Right renal pelvis (tissue), 4 donors: ENCODE measurements at places on chromosomes 6 and 20.

GRCh38 chr6:56914798-56915658 lies 39.9 kb upstream of the BEND6 start:
- DNase-seq: no peak

GRCh38 chr6:147459780-147460179 lies 48.7 kb upstream of the SAMD5 start:
- no peak for DNase-seq

DNA sequence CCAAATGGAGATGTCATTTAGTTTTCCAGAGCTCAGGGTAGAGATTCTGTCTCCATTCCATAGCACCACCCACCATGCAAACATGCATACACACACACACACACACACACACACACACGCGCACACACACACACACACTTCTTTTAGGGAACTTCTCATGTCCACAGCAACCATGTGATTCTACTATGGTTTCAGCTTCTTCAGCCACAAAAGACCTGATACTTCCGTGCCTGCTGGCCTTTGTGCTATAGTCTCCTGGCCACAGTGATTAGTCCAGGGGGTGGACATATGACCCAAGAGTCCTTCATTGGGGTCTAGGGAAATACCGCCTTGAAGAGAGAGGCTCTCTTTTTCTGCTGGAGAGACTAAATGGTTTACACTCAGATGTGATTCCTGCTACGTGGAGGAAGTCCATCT lies 53.5 kb downstream of the CARMIL1 start:
- no peak for DNase-seq

DNA sequence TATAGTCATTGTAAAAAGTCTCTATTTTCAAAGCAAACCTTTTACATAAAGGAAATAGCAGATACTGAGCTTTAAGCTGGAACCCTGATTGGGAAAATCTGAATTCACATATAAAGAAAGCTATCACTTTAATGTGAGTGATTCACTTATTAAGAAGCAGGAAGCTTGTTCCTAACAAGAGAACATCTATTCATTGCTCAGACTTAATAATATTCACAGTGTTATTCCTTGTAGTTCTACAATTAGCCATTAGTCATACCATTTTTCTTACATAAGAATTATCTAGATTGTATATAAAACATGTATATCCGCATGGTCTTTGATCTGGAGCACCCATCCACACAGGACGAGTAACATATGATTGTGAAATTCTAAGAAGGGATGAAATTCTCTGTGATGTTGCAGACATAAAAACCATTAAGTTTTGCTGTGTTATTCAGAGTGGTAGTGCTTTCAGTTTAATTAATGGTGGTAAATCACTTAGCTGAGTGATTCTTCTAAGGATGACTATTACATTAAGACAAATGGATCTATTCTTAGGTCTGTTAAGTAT lies 71.1 kb upstream of the FOXQ1 start:
- DNase-seq: no peak

GRCh38 chr20:37986044-37986858 lies 47.0 kb downstream of the TTI1 start:
- no peak for DNase-seq

- DNase-seq: no peak
Observed at GRCh38 chr6:134564705-134565104, 246.8 kb upstream of the SGK1 start.

- DNase-seq: no peak
Observed at GRCh38 chr20:34691838-34692237, 12.3 kb upstream of the TP53INP2 start.

GRCh38 chr6:139597771-139598755 lies 223.6 kb upstream of the CITED2 start:
- peak; percentile 55 for DNase-seq

DNA sequence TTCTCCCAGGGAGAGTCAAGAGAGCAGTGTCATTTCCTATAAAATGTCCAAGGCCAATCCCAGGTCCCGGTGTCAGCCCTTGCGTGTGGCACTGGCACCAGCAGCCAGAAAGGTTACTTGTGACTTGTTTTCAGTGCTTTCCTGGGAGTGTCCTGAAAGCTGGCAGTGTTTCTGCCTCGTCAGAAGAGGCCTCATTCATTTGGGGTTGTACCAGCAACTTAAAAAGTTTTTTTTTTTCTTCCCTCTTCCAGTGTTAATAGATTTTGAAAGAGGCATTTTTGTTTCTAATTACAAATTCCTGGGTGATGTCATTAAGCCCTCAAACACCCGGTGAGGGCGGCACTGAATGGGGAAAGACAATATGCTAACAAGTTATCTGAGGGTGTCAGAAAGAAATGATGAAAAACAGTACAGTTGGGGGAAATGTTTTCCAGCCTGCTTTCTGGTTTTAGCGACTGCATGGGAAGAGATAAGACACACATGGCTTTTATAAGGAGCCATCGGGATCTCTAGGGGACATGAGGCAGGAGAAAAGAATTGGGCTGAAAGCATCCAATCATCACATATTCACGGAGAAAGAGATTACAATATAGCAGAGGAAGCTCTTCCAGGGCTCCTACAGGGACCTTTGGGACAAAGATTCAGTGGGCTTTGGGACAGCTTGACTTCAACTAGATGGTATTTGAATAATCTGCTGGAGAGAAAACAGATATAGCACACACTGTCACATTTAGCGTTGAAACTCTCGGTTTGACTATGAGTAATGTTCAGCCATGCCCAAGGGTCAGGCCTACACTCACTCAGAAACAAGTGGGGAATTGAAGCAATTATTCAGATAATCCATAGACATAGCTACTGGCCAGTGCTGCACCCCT lies 153.0 kb downstream of the BCAS1 start:
- DNase-seq: no peak

- DNase-seq: no peak
Observed at GRCh38 chr6:144757730-144758129, 472.6 kb downstream of the UTRN start.

DNA sequence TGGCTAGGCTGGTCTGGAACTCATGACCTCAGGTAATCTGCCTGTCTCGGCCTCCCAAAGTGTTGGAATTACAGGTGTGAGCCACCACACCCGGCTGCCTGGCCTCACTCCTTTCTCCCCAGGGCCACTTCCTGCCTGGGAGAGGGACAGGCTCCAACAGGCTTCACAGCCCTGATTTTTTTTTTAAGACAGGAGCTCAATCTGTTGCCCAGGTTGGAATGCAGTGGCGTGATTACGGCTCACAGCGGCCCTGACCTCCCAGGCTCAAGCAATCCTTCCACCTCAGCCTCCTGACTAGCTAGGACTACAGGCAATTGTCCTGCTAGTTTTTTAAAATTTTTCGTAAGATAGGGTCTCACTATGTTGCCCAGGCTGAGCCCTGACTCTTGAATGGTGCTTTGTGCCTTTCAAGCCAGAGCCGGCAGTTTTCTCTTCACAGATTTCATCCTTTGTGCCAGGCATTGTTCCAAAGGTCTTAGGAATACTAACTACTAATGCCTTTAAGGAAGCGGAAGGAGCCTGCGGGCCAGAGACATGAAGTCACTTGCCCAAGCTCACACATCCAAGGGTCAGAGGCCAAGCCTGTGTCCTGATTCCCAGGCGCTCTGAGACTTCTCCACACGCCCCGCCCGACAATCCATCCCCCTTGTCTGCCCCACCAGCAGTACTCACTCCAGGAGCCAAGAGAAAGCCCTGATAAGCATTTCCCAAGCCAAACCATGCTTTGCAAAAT lies 19.2 kb downstream of the CAPN11 start:
- DNase-seq: no peak

- DNase-seq: no peak
Observed at GRCh38 chr20:31515072-31515774, 981 bp downstream of the HM13 start.

- DNase-seq: no peak
Observed at GRCh38 chr6:159444056-159444760, 248.8 kb downstream of the SOD2 start.

DNA sequence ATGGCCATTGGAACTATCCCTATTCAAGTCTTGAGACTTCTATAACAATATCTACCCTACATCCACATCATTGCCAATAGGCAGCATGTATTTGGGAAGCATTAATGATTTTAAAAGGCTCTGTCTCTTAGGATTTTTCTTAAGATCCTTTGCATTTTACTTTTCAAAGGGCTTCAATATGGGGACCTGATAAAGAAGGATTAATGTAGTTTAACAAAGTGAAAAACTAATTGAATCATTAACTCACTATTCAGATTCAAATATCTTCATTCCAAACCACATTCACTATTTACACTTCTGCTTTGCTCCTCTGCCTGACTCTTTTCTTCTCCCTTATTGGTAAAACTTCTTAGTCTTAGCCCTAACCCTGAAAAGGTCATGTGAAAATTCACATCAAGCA lies 333.0 kb downstream of the EPHA7 start:
- DNase-seq: no peak

DNA sequence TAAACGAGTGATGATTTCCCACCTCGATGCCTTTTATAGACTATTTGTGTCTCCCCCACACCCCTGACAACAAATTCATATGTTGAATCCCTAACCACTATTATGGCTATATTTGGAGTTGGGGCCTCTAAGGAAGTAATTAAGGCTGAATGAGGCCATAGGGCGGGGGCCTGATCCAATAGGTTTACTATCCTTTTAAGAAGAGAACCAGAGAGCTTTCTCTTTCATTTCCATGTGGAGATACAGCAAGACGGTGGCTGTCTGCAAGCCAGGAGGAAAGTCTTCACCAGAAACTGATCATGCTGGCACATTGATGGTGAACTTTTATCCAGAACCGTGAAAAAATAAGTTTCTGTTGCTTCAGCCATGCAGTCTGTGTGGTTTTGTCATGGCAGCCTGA lies 38.9 kb upstream of the CLIC5 start:
- DNase-seq: no peak

DNA sequence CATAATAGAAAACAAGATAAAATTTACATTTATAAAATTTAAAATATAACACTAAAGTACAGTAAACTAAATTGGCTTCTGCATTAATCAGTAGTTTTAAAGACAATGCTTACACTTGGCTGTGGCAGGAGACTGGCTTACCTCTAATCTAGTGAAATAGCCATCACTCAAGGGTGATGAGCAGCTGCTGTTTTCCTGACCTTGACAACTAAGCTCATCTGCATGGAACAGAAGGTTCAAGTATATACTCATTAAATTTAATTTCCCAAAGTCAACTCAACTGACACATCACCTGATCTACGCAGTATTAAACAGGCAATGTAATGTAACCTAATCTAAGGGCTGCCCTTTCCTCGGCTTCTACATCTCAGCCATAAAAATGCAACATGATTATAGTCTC lies 14.5 kb downstream of the TMX4 start:
- no peak for DNase-seq

DNA sequence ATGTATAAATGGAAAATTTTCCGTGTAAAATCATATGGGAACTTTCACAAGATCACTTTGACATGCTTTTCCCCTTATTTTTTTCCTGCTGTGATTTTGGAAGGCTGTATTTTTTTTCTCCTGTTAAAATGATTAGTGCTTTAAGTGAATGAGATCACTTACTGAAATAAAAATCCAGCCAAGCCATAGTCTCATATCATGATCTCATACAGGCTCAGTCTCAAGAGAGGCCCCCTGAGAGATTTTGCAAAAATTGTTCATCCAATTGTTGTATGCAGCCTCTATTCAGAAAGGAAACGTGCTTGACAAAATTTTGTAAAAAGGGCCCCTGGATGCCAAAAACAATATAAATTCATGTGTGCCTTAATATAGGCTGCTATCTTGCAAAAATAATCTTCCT lies 528.2 kb downstream of the HDGFL1 start:
- no peak for DNase-seq

DNA sequence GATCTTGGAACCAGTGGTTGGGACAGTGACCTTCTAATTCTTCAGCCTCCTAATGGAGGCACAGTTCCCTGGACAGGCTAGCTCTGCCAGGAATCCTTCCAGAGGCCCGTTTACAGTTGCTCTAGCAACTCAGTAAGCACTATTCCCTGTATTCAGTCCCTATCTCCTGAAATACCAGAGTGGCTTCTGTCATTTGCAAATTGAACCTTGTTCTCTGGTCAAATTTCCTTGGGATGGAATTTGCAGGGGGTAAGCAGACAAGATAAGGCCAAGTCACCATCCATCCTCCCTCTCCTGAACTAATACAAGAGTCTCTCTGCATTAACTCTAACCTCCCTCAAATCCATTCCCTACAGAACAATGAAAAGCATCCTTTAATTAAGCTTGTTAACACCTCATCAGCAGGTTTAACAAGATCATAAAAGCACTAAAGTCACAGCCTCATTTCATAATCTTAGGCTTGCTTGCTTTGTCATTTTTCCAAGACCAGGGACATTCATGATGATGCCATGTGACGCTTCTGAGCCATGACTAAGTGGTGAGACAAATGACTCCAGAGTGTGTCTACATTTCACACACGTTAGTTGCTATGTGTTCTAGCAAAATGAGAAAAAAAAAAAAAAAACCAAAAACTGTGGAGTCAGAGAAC lies 37.1 kb downstream of the SLC22A23 start:
- DNase-seq: no peak

DNA sequence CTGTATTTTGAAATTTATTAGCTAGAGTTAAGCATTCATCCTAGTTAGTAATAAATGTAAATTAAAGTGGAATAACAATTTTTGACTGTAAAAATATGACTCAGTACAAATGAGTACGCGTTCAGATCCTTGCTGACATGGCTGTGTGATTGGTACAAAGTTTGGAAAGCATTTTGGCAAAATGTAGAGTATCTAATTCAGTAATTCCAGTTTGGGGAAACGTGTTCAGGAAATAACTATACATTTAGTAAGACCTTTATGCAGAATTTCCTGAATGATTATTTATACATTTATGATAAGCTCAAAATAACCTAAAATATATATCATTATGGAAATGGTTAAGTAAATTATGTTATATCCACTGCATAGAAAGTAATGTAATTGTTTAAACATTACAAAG lies 8.0 kb downstream of the VTA1 start:
- DNase-seq: no peak

DNA sequence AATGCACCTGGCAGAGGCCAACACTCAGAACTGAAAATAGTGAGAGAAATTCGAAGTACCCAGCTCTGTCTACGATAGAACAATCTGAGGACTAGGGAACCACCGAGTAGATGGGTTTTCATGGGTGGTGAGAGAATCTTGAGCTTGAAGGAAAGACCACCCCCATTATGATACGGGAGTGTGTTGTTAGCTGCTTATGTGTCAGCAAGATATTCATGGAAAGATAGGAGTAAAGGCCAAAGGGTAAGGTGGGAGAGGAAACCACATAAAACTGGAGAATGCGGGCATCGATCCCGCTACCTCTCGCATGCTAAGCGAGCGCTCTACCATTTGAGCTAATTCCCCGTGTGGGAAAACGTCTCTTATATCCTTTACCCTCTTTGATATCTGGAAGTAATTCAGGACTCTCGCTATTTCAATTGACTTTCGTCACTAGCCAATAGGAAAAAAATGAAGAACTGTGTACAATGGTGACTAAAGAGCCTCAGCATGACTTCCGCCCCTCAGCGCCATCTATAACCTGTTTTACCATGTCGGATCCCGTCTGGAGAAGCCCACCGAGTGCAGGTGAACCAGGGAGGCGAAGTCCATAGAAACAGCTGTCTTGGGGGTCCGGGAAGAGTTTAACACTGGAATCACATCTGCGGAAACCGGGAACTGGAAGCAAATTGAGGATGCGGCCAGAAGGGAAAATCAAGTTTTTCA lies 25.0 kb upstream of the ABT1 start:
- no peak for DNase-seq

GRCh38 chr20:5061213-5061612 lies 58.5 kb downstream of the PCNA start:
- DNase-seq: no peak

- DNase-seq: no peak
Observed at GRCh38 chr6:129113637-129114036, 230.7 kb downstream of the LAMA2 start.

GRCh38 chr20:22425344-22426295 lies 158.8 kb downstream of the FOXA2 start:
- no peak for DNase-seq

GRCh38 chr6:83092756-83093399 lies 25.4 kb downstream of the DOP1A start:
- no peak for DNase-seq
